SK-N-SH (cell line): ENCODE measurements at places on chromosomes 11 and 22. TPM values are rescaled to one million over a fixed set of nuclear protein-coding genes. Genes with fewer than 3 reads are reported as not detected.

DNA sequence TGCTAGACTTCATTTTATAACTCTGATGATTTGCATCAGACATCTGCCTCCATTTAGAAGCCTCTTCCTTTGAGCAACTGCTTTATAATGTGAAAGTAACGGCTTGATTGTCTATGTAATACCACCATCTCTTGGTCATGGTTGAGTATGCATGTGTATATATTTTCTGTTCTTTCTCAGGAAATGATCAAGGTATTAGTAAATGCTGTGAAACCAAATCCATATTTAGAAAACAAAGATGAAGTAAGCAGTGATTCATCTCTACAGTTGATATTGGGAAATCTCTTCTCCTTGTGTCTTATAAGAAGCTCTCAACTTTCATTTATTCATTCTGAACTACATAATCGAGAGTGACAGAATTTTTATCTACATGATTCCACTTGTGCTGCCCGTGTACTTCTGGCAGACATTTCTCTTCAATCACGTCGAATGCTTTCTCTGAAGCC, 104.6 kb upstream of the ANO3 start:
- DNase-seq: peak; percentile 37

SYT12 gene
- 0.52 and 0.61 TPM in 2 replicates for polyA plus RNA-seq

GRCh38 chr11:84165139-84165538, 879.0 kb upstream of the CCDC90B start:
- DNase-seq: no peak

DNA sequence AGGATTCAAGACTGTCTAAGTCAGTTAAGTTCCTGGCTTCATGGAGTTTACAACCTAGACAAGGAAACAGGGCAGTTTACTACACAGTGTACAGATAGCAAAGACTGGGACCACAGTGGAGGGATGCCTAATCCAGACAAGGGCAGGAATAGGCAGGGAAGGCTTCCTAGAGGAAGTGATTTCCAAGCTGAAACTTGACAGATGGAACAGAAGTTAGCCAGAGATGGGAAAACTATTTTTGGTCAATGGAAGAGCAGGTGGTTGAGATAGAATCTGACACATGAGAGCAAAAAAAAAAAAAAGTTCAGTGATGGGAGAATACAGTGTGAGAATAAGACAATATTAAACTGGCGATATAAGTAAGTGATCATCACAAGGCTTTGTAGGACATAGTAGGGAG, 1.3 kb downstream of the COA4 start:
- no peak for DNase-seq

HEPHL1 gene
- not detected in 2 replicates for polyA plus RNA-seq

DNA sequence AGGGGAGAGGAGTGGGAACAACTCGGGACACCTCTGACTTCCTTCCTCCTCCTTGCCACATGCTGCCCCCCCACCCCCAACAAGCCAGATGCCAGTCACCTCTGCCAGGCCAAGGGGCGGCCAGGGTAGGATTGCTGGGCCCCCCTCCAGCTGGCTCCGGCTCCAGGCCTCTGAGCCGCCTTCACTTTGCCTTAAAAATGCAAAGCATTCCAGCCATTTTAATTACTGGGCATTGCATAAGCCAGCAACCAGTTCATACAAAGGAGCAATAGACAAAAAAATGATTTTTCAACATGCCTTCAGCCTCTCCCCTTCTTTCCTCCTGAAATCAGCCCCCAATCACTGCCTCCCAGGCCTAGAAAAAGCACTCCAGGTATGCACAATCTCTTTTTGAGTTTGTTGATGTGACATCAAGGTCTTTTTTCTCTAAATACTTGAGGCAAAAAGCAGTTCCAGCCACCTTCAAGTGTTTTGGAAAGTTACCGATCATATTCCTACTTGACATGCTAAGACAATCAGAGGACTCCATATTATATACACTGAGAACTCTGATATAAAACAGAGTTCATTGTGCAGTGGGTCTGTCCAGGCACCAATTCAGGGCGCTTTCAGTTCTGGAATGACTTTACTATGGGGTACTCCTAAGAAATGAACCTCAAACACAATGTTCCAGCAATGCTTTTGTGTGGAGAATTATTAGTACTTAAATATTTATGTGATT, 12.4 kb upstream of the TIMP3 start:
- DNase-seq: no peak

GRCh38 chr22:42948294-42948693, 66.7 kb downstream of the PACSIN2 start:
- DNase-seq: no peak

DNA sequence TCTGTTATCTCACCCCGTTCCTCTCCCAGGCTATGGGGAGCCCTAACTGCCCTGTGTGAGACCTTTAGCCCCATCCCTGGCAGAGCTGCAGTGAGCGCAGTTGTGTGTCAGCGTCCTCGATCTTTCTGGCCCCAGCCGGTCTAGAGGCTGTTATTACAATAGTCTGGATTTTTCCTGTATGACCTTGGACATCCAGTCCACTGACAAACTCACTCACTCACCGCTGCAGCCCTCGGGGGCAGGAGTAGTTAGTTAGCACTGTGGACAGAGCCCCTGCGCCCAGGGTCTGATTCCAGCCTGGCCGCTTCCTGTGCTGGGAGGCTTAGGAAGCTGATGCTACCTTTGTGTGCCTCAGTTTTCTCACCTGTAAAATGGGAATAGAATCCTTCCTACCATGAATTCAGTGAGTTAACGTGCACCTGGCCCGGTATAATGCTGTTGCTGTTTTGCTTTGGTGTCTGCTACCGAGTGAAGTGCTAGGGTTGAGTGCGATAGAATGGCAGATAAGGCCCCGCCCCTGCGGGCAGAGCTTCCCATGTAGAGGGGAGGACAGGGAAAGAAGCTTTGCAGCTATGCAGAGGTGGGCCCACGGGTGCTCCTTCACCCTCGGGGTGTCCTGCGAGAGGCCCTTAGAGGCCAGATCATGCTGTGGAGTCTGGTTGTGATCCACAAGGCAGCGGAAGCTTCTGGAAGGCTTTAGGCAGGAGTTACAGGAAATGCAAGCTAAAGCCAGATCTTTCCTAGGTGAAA, 3.0 kb downstream of the LRP5 start:
- peak; percentile 57 for DNase-seq

DNA sequence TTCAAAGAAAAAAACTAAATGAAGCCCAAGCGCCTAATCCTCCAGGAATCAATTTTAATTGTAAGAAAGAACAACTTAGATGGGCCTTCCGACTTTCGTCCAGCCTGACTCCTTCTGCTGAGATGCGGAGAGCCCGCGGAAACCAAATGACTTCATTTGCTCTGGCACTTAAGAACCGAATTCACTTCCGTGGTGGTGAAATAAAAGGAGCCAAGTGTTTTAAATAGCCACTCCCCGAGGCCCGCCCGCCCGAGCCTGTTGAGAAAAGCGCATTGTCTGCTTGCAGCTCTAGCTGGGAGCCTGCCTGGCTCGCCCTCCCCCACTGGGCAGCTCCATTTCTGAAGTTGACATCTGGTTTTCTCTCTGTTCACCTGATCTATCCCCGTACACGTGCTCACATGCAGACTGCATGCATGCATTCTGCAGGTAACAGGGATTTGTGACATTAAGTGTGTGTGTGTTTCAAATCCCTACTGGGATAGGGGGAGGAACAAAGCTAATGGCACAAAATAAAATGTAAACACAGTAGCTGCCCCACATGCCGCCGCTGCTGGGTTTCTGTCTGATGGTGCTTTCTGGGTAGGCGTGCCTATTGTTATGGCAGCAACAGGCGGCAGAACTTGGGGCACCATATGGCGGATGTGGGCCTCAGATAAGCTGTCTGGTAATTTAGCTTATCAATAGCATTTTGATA, 6.2 kb downstream of the TEAD1 start:
- peak; percentile 75 for DNase-seq

DNA sequence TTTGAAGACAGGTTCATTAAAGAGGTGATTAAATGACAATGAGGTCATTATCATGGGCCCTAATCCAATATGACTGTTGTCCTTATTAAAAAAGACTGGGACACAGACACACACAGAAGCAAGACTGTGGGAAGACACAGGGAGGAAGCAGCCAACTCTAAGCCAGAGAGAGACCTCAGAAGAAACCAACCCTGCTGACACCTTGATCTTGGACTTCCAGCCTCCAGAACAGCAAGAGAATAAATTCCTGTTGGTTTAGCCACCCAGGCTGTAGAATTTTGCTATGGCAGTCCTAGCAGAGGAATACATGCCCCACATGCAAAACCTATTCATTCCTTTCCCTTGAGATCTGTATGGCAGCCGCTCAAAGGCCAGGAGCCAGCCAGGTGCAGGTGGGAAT, 35.6 kb upstream of the CACNG2 start:
- no peak for DNase-seq

DNA sequence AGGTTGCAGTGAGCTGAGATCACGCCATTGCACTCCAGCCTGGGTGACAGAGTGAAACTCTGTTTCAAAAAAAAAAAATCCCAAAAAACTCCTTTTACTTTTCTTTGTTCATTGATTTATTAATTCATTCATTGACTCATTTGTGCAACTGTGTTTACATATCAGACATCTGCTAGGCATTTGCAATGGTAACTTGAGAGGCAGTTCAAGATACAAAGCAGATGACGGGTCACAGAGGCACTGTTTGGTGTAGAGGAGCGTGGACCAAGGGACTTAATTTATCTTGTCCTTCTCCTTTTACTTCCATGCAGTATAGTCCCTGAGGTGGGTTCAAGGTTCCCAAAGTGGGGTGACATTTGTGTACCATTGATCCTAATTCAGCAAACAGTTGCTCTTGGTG, 71.4 kb downstream of the KIAA1671 start:
- DNase-seq: no peak

DNA sequence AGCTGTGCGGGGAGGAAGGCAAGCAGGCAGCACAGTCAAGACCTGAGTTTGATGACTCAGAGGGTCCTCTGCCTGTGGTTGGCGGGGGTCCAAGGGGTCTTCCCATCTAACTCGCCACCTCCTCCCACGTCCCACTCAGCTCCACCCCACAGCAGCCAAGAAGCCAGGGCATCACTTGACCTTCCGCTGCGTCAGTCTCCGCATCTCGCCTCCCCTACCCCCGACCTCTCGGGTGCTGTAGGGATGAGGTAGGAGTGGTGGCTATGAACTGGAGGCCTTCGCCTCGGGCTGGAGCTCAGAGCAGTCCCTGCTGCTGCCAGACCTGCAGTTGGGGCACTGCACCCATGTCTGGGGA, 90.6 kb downstream of the CDKN1C start:
- no peak for DNase-seq

- DNase-seq: no peak
Observed at GRCh38 chr11:330694-331357, 10.2 kb upstream of the IFITM3 start.

DNA sequence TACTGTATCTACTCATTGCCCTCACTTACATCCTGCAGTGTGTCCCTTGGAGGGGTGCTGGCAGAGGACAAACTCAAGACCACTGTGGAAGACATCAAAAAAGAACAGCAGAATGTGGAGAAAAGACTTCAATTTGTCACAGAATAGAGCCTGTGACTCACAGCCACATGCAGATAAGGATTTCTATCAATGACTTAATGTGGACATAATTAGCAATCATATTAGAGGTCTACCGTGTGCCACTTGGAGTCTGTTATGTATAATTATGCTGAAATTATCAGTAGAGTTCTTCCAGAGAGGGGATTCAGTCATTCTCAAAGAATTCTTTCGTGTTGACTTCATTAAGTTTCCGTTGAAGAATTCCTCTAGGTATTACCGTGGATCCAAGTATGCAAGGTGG, 473.5 kb downstream of the MIAT start:
- no peak for DNase-seq

GRCh38 chr11:10400856-10401255, 54.2 kb upstream of the AMPD3 start:
- DNase-seq: no peak

DNA sequence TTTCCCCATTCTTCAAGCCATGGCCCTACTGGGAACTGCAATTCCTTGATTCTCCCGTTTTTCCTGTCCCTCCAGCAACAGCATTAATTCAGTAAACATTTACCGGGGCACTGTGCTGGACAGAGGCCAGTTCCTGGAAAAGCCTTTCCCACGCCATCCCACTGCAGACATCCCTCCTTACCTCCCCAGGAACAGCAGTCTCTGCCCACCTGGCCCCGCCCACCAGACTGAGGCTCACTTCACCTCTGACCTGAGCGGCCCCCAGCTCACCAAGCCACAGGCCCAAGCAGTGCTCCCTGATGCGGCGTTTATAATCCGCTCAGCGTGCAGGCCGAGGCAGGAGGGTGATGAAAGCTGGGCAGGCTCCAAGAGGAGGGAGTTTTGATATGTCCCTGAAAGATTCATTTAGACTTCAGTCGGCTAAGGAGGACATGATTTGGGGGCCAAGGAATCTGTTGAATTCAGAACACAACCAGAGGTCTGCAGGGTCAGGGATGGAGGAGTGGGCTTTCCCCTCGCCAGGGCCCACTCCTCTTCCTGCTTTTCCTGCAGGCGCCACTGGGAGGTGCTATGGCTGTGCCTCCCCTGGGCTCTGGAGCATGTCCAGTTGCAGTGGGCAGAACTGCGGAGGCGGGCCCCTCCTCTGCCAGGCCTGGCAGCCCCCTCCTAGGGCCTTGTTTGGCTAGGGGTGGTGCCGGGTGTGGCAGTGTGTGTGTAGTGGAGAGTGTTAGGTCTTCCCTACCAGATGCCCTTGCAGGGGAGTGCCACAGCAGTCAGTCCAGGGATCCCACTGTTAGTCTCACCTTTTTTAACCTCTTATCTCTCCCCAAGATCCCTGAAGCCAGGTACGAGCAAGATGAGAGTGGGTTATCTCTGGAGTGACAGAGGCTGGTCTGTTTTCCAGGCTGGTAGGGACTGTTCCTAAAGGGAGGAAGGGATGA, 1.4 kb upstream of the TAGLN start:
- peak; percentile 77 for DNase-seq

DTX4 gene
- polyA plus RNA-seq: 0.02 and 0.05 TPM in 2 replicates

GRCh38 chr11:113760241-113760640, 13.3 kb downstream of the ZW10 start:
- no peak for DNase-seq
